Muscle of leg (tissue), 16 donors: ENCODE measurements at places on chromosomes 11 and 22. TPM values are rescaled to one million over a fixed set of nuclear protein-coding genes. Genes with fewer than 3 reads are reported as not detected.

SCUBE2 gene
- total RNA-seq, result 34.8 TPM

CSF2RB gene
- 1.8 TPM for total RNA-seq

PGA4 gene
- 1.7 TPM for total RNA-seq

LRRC74B gene
- 0.09 TPM for total RNA-seq

SNX32 gene
- total RNA-seq, result 0.98 TPM

GRCh38 chr11:276219-276618 lies 2.0 kb upstream of the NLRP6 start:
- DNase-seq, result no peak

DNA sequence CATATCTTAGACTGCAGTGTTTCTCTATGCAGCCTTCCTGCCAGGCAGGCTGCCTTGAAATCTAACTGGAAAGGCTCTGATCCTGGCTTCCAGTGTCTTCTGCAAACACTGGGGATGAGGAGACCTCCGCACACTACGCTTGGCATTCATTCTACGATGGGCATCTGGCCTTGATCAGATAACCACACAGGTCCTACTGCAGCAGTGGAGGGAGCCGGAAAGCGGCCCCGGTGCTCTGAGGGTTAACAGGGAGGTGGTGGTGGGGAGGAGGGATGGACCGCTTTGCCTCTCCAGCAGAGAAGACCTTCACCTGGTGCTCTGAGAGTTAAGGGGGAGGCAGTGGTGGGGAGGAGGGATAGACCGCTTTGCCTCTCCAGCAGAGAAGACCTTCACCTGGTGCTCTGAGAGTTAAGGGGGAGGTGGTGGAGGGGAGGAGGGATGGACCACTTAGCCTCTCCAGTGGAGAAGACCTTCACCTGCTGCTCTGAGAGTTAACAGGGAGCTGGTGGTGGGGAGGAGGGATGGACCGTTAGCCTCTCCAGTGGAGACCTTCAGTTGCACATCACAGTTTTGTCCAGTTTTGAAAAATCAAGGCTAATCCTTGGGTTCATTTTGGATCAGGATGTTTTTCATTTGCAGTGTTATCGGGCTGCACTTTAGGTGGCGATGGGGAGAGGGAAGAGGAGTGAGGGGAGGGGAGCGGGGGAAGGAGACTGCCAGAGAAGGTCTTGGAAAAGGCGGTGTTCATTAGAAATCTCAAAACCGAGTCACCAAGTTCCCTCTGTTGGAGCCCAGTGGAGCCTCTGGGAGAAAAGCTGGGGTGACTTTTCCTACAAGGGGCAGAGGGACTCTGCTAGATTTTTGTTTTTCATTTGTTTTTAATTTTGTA lies 5.6 kb downstream of the GAL start:
- no peak for DNase-seq

DNA sequence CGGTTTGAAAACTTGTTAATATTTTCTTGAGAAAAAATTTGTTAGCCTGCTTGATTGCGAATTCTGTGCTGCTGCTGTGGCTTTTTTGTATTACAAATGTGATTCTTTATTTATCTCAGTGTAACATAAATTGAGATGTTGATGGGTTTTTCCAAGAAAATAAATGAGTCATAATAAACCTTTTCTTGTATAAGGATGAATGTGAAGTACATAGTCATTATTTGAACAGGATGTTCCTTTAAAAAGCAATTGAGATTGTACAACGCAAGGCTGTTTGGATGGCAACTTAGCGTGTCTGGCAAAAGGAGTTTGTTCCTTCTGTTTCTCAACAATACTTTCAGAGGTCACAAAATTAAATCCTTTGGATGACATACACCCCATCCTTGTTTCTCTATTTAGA lies 24.6 kb upstream of the CARD18 start:
- DNase-seq, result no peak

DNA sequence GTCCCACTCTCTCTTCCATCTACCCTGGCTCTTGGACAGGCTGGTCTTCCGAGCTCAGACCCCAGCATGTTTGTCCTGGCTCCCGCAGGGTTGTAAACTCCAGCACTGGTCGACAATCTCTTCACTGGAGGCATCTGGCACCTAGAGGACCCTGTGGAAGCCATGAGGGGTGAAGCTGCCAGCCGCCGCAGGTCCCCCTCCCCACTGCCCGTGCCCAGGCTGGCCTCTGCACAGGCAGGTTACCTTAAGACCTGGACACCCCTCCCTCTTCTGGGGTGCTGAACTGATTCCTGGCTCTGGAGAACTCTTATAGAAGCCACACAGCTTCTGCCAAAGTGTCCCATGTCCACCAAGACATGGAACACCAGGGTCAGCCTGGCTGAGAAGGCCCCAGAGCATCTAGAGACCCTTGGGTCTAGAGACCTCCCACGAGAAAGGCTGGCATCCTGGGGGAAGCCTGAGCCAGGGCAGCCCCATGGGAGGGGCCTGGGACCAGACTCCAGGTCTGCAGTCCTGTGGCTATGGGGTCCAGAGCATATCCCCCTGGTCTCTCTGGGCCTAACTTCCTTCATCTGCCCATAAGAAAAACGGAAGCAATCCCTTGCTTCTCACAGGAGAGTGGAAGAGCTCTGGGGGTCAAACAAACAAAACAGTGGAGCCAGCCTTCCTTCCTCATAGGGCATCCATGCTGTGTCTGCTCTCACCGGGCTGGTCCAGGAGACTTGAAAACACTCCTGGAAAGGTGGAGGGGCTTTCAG lies 30.6 kb downstream of the LMO1 start:
- DNase-seq, result no peak

DNA sequence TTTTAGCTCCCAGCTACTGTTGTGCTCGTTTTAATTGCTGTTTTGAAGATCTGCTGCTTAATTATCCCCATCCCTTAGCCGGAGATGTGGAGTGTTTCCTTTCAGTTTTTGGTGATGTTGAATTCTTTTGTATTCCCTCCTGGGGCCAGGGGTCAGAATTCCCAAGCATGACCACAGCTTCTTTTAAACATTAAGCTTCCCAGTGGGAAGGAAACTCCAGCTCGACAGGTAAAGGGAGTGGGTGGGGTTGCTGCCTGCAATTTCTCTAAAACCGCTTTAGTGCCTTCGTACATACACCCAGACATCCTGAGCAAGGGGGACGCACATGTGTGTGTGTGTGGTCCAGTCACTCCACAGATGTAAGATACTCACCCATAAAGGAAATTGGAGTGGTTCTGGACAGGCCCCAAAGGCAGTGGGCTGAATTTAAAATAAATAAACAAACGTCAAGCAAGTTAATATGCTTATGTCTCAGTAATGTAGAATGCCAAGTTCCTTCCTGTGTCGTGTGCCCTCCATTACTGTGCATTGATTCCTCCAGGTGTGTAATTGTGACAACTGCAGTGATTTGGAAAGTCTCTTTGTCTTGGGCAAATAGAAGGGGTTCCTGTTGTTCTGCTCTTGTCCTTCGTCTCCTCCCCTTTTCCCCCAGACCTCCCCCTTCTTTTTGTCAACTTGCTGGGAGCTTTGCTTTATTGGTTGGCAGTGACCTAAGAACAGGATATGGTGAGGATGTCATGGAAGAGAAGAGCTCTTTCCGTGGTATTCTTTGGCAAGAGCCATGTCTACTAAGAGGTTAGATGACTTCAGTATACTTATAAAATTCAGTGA lies 19.2 kb upstream of the ADSL start:
- peak; percentile 70 for DNase-seq

DNA sequence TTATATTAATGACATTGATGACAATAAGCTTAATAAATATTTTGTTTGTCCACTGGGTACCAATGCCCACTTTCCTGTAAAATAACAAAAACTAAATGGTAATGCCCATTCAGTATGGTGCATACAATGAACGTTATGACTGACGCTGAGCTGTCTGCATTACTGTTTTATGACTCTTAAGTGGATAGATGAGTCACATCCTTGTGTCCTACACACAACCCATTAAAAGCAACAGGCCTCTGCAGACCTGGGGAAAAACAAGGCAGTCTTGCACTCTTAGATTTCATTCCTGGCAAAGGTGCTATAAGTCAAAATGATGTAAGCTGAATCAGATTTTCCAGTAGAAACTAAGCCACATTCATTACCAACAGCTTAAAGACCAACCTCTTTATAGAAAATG lies 176.3 kb upstream of the TMEM45B start:
- DNase-seq, result peak; percentile 12

GRCh38 chr11:497565-498296 lies 9.3 kb downstream of the RNH1 start:
- no peak for DNase-seq

GRCh38 chr11:79592824-79593223 lies 152.0 kb upstream of the TENM4 start:
- DNase-seq, result no peak

GRCh38 chr22:28904211-28904896 lies 21.0 kb downstream of the ZNRF3 start:
- DNase-seq, result peak; percentile 64

DNA sequence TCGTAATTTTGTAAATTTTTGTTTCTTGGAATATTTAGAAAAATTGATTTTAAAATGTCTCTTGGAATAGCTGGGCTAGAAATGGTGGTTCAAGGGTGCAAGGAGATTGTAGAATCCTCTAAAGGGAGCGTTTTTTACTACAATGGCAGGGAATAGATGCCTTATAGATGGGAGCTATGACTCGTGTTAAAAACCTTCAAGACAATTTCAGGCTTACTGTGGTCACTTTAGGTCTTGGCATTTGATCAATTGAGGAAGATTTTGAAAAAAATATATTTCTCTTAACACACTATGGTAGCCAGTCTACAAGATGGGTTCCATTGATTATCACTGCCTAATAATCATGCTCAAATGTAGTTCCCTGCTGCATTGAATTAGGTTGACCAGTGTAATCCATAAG lies 25.0 kb downstream of the METTL15 start:
- no peak for DNase-seq

GRCh38 chr11:75574698-75575602 lies 12.9 kb downstream of the SERPINH1 start:
- DNase-seq, result no peak

DNA sequence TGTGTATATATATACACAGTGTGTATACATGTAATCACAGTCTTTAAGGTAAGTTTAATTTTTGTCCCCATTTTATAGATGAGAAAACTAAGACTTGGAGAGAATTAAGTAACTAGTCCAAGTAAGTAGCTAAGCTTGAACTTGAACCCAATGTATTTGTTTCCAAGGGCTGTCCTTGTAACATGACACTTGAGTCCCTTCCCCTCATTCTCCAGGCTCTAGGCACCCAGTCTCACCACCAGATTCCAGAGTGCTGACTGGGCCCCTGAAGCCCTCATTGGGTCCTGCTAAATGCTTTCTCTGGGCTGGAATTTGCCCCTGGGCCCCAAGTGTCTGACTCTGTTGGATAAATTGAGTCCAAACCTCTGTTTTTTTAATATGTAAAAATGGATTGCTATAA lies 45.5 kb downstream of the ADM start:
- DNase-seq, result no peak
